IgD-negative memory B cell (primary cell): ENCODE measurements at places on chromosomes 2 and 18. TPM values are rescaled to one million over a fixed set of nuclear protein-coding genes. Genes with fewer than 3 reads are reported as not detected.

NEU2 gene
- not detected for polyA plus RNA-seq

COLEC12 gene
- not detected for polyA plus RNA-seq

TSPYL6 gene
- not detected for polyA plus RNA-seq

SALL3 gene
- polyA plus RNA-seq = not detected

UNC80 gene
- not detected for polyA plus RNA-seq

CRYGD gene
- polyA plus RNA-seq = not detected

CPO gene
- not detected for polyA plus RNA-seq

IGFBP5 gene
- not detected for polyA plus RNA-seq

DES gene
- polyA plus RNA-seq = not detected

IL36RN gene
- polyA plus RNA-seq = not detected

KIAA2012 gene
- polyA plus RNA-seq = not detected

TM4SF20 gene
- polyA plus RNA-seq = not detected

WDR54 gene
- polyA plus RNA-seq = 39.0 TPM

HJURP gene
- not detected for polyA plus RNA-seq

SPATA3 gene
- polyA plus RNA-seq = not detected

SERPINB4 gene
- polyA plus RNA-seq = not detected

CIDEA gene
- not detected for polyA plus RNA-seq

DSG1 gene
- polyA plus RNA-seq = not detected

ACVR2A gene
- polyA plus RNA-seq = 0.59 TPM

GPR35 gene
- polyA plus RNA-seq = not detected

PLA2R1 gene
- polyA plus RNA-seq = not detected

LIMS4 gene
- polyA plus RNA-seq = 1.4 TPM

HOXD13 gene
- polyA plus RNA-seq = not detected

SYT4 gene
- not detected for polyA plus RNA-seq

SLC5A7 gene
- not detected for polyA plus RNA-seq

RAMP1 gene
- polyA plus RNA-seq = not detected

ABHD1 gene
- polyA plus RNA-seq = 0.35 TPM

NETO1 gene
- polyA plus RNA-seq = 1.2 TPM

SCN9A gene
- polyA plus RNA-seq = not detected

CFC1B gene
- not detected for polyA plus RNA-seq

UGT1A3 gene
- polyA plus RNA-seq = not detected
